Stimulated activated naive CD4-positive, alpha-beta T cell treated with Interleukin-2 at 50 U/mL for 16 hours (primary cell): ENCODE measurements at places on chromosomes 1 and 21.

GRCh38 chr1:94607398-94607797 lies 65.8 kb upstream of the F3 start:
- no peak for DNase-seq

DNA sequence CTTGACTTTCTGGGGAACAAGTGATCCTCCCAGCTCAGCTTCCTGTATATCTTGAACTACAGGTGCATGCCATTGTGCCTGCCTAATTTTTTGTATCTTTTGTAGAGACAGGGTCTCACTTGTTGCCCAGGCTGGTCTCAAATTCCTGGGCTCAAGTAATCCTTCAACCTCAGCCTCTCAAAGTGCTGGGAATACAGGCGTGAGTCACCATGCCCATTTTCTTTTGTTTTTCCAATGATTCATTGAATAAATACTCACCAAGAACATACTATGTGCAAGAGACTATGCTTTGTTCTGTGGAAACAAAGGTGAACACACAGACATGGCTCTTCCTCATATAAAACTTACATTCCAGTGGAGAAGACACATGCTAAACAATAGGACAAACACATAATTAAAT lies 407.8 kb upstream of the DAB1 start:
- no peak for DNase-seq

GRCh38 chr1:167270349-167271092 lies 49.8 kb downstream of the POU2F1 start:
- no peak for DNase-seq

- DNase-seq, result no peak
These were observed 33.1 kb downstream of the SIPA1L2 start for GRCh38 chr1:232596666-232597303.

DNA sequence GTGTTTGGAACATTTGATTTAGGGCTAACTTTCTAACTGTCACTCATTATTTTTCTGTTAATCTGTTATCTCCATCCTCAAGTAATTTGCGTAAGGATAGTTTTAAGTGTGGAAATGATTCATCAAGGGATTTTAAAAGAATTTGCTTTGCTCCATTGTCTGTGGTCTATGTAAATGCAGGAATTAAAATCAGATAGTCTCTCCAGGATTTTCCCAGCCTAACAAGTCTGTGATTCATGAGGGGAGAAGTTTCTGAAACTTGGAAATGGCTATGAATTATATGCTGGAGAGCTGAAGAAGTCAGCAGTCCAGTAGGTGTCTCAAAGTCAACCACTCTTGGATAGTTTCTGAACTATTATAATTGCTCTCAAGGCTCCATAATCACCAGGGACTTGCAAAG lies 264.5 kb downstream of the MRPL39 start:
- DNase-seq, result no peak

GRCh38 chr1:209675565-209676154 lies 448 bp downstream of the G0S2 start:
- no peak for DNase-seq

DNA sequence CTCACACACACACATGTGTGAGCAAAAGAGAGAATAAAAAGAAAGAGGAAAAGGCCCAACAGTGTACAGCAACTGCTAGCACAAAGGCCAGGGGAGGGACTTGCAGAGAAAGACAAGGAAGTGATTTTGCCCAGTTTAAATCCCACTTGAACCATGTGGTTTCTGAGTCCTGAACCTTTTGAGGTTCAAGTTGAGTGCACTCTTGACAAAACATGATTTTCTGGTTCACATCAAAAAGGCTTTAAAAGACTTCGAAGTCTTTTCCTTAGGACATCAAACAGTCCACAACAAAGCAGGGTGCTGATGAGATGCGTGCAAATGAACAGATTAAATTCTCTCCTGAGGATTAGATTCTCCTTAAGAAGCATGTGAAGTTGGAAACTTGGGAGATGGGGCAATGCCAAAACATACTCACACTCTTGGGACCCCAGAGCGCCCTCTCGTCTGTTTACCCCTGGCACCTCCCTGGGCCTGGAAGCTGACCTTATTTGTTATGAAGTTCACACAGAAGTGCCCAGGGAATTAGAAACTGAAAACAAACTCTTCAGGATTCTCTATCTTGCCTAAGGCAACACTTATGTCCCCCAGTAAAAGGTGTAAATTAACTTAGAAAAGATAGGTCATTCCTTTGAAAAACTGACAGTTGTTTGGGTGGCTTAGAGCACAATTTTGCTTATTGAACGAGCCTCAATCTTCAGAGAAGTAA lies 31.5 kb downstream of the RNF220 start:
- no peak for DNase-seq

- no peak for DNase-seq
These were observed 564 bp downstream of the DISP1 start for GRCh38 chr1:222815440-222815765.

DNA sequence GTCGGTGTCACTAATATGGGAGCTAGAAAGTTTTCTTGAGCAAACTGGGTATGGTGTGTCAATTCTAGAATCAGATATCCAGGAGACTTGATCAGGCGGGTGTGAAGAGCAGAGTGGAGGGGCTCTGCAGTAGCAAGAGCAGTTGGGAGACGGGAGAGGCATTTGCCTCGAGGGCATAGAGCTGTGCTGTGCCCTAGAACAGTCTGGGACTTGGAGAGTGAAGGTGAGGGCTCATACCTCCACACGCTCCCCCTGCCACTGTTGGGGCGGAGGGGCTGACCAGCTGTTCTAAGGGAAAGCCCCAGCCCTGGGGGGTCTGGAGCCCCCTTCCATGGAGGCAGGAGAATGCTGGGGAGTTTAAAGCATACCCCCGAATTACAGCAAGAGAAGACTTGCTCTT lies 33.8 kb downstream of the SIM2 start:
- no peak for DNase-seq

DNA sequence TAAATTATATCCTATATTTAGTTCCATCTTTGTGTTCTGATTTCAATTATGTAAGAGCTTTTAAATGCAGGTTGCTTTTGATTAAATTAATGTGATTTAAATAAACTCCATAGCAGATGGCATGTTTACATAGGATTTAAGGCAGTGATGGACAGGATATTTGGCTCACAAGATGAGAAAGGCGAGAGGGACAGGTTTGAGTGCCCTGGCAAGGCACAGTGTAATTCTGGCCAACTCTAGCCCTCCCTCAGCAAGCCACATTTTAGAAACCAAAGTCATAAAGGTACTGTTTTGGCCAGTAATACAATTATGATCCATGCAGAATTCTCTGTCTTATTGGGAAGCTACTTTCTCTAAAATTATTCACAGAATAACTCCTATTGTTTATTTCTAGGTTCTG lies 50.6 kb upstream of the C1orf146 start:
- DNase-seq, result no peak

- no peak for DNase-seq
These were observed 590 bp upstream of the TACSTD2 start for GRCh38 chr1:58577654-58578030.

DNA sequence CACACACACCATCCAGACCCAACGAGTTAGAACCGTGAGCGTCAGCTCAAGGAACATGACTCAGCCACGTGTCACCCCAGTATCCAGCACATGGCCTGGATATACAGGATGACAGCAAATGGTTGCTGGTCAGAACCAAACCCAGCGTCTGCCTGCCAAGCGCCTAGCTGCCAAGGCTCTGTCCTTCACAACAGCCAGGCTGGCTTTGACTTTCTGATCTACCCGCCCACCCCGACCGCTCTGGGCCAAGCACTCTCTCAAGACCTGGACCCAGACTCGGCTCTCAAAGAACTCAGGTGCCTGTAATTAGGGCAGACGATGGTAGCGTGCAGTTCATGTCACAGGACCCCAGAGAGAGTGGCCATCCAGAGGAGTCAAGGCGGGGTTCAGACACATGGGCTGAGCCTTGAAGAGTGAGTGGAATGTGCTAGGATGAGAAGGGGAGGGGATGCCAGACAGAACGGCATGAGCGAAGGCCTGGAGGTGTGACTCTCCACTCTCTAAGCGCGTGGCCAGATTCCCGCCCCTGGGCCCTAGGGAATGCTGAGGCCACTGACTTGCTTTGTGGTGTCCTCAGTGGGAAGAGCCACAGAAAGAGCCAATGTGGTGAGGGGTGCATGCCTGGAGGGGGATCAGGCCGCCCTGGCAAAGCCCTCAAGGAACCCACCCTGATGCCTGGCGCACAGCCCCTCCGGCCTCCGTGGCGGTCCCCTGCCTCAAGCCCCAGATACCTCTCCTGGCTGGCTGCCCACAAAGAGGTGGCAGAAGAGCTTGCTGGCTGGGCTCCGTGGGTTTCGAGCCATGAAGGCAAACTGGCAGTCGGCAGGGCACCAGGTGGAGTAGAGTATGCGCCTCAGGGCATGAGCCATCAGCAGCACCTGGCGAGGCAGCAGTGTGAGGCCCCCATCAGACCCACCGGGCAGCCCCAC lies 7.0 kb downstream of the SH2D5 start:
- no peak for DNase-seq

GRCh38 chr1:51189421-51190073 lies 46.5 kb upstream of the RNF11 start:
- DNase-seq, result peak; percentile 1

- DNase-seq, result no peak
These were observed 64.7 kb upstream of the FGGY start for GRCh38 chr1:59232216-59232615.

DNA sequence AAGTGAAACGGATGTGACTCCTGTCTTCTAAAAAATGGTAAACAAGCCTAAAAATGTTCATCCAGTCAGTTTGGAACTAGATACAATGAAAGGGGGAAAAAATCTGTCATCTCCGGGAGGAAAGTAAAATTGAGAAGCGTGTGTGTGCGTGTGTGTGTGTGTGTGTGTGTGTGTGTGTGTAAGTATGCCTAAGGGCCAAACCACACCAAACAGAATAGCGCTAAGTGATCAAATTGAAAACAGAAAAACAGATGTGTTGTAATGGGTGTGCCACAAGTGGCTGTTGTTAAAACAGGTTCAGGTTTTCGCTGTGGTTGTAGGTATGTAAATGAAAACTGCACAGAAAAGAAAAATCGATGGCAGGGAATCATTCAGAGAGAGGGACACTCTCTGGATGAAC lies 106.7 kb downstream of the RNF220 start:
- DNase-seq, result no peak

- no peak for DNase-seq
These were observed 333.8 kb downstream of the PTPRU start for GRCh38 chr1:29569971-29570634.

DNA sequence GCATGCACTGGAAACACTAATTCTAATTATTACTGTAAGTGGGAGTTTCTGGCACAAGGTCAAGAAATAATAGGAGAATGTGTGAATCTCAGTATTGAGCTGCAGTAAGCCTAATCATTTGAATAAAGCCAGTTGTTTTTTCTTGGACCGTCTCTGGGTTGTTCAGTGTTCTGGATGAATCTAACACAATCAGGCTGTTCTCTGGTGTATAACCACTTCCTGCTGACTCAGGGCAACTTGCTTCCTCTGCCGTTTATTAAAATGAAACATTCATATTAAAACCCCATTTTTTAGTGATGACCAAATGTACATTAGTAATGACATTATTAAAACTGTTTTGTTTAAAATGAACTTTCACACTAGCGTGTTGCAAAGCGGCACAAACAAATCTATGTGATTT lies 273.1 kb upstream of the SNX7 start:
- no peak for DNase-seq

DNA sequence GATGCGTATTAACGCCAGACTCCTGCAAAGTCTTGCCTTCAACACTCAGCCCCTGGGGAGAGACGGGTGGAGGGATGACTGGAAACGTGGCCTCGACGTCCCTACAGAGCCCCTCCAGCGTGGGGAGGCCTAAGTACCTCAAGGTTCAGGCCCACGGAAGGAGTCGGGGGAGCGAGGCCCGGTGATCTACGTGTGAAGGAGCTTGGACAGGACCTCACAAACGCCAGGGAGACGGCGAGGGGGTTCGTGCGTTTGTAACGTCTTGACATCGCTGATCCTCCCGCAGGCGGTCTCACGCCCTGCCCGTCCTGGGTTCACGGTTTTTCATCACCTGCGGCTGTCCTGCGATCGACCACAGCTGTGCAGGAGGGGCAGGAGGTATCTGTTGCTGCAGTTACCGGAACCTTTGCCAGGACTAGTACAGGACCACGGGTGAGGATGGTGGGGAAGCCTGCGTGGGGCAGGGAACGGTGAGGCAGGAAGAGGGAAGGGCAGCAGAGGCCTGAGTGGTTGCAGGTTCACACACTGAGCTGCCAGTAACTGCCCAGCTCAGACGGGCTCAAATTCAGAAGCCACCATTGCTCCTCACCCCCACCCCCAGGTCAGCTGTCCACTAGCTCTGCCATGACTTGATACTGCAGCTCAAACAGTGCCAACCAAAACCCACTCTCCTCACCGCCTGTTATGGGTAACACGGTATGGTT lies 889 bp upstream of the CCNL2 start:
- DNase-seq, result no peak

- no peak for DNase-seq
These were observed 17.8 kb downstream of the GNG12 start for GRCh38 chr1:67815303-67816094.

DNA sequence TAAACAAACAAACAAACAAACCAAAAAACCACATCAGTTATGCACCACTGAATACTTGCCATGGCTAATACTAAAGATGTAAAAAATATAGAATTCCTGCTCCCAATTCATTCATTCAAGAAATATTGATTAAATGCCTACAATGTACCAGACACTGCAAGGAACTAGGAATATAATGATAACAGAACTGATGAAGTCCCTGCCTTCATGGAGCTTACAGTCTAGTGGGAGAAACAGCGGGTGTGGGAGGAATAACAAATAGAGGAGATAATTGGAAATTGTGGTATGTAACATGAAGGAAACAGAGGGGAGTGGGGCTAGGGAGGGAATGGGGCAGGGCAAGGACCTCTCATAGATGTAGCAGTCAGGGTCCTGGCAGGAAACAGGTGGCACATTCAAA lies 58.6 kb upstream of the NBL1 start:
- no peak for DNase-seq

DNA sequence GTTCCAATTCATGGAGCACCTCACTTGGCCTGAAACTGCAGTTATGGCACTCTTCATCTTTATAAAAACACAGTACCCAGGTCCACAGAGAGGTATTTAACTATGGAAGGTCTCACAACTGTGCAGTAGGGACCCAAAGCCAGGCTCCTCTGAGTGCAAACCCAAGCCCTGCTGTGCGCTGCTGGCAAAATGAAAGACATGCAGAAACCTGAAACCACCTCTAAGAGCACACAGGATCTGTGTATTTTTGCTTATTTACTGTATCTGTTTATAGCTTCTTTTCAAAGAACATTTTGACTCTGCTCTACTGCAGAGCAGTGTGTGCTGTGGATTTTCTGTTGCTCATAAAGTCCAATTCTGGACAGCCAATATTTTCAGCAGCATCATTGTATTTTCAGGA lies 166.6 kb downstream of the DSCAM start:
- DNase-seq, result no peak

DNA sequence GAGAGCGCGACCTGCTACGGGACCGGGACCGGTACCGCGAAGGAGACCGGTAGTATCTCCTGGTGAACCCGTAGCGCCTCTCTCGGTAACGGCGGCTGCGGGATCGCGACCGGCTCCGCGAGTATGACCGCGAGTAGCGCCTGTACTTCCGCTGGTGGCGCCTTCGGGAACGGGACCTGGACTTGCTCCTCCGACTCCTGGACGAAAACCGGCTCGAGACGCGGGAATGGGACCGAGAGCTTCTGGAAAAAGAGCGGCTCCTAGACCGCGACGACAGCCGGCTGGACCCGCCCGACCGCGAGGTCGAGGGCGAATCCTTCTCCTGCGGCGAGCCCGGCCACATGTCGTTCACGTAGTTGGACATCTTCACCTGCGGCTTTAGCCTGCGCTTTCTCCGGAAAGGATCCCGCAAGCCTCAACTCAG lies 642 bp downstream of the RSRP1 start:
- peak; percentile 29 for DNase-seq

GRCh38 chr1:223770621-223771315 lies 58.4 kb downstream of the CAPN2 start:
- DNase-seq, result no peak

GRCh38 chr1:11648732-11649158 lies 5.5 kb downstream of the FBXO2 start:
- peak; percentile 5 for DNase-seq
